Activated naive CD4-positive, alpha-beta T cell treated with anti-CD3 and anti-CD28 coated beads, Interleukin-2, amount 10 ng/mL, durations not matched to agents 7 days and 5 days (primary cell): ENCODE measurements at places on chromosomes 3 and 15.

- DNase-seq = no peak
Measured at GRCh38 chr3:4336850-4337546, 33.8 kb downstream of the SETMAR start.

DNA sequence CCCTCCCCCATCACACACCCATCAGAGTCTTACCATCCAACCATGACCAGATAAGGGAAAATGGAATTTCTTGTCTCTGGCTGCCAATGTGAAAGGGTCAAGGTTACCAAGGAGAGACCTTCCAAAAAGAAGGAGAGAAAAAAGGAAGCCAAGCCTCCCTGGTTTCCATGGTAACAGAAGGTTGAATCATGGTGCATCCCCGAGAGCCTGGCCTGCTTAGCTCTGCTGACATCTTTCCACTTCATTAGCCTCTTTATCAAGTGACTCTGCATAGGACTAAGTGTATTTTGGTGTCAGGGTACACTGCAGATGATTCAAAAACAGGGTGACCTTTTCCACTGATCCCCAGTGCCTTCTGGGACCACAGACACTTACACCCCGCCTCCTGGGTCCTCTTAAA lies 225.7 kb upstream of the PPP2R3A start:
- DNase-seq = no peak

- DNase-seq = no peak
Measured at GRCh38 chr15:48020166-48020565, 100.6 kb upstream of the SLC24A5 start.

- no peak for DNase-seq
Measured at GRCh38 chr15:39304931-39305728, 275.7 kb upstream of the THBS1 start.

DNA sequence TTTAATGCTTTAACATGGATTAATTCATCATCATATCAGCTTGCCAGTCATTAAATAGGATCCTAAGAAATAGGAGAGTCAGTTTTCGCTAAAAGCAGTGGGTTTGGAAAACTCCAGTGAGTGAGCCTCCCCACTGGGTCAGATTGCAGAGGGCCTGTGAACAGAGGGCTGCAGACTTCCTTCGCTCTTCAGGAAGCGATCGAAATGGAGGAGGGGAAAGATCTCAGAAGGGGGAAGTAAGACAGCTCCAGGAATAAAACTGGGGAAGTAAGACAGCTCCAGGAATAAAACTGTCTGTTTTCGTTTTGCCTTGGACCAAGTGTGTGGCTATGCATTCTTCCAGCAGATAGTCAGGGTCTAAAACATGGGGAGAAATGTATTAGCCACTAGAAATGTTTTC lies 124.8 kb upstream of the C15orf61 start:
- DNase-seq = no peak

DNA sequence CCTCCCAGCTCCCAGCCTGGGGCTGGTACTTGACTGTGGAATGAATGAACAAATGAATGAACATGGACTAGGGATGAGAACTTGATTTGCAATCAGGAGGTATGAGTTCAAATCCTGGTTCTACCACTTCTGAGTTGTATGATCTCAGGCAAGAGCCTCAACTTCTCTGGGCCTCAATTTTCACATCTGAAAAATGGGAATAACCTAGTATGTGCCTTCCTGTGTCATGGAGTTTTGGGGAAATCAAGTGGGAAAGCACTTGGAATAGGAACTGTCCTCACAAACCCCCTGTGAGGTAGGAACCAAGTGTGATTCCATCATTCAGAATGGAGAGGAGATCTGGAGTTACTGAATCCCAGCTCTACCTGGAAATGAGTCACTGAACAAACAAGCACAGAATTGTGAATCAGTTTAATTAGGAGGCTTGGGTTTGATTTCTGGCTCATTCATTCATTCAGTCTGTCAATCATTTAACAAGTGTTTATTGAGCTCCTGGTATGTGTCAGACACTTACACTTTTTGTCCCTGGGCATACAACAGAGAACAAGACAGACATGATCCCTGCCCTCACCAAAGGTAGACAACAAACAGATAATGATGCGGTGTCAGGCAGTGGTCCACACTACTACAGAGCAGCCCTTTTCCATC lies 29.7 kb downstream of the DNASE1L3 start:
- DNase-seq = no peak

GRCh38 chr3:99637368-99638111 lies 854 bp upstream of the COL8A1 start:
- DNase-seq = no peak

GRCh38 chr3:153166206-153166605 lies 4.2 kb downstream of the RAP2B start:
- peak; percentile 35 for DNase-seq
